Frontal cortex (tissue), 4 donors: ENCODE measurements at places on chromosomes 3 and 15.

- no peak for DNase-seq
Measured at GRCh38 chr15:29896062-29896461, 73.8 kb upstream of the TJP1 start.

GRCh38 chr3:112349557-112349956 lies 16.6 kb downstream of the CD200 start:
- no peak for DNase-seq

DNA sequence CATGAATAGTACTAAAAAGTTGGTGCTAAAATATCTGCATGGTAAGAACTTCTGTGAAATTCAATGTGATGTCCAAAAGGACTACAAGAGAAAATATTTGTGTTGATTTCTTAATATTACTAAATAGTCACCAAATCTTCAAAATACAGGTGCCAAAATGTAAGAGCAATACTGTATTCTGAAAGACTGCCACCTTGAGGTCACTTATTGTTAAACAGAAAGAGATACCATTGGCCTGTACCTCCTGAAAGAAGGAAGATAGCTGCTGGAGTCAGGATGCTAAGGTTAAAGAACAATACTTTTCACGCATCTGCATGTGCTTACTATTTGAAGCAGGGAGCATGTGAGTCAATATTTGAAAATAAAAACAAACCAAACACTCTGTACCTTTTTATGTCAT lies 72.0 kb upstream of the LSAMP start:
- DNase-seq, result no peak

GRCh38 chr3:13054341-13055285 lies 18.6 kb downstream of the IQSEC1 start:
- no peak for DNase-seq

- DNase-seq, result no peak
Measured at GRCh38 chr3:182807061-182807460, 13.8 kb downstream of the ATP11B start.

DNA sequence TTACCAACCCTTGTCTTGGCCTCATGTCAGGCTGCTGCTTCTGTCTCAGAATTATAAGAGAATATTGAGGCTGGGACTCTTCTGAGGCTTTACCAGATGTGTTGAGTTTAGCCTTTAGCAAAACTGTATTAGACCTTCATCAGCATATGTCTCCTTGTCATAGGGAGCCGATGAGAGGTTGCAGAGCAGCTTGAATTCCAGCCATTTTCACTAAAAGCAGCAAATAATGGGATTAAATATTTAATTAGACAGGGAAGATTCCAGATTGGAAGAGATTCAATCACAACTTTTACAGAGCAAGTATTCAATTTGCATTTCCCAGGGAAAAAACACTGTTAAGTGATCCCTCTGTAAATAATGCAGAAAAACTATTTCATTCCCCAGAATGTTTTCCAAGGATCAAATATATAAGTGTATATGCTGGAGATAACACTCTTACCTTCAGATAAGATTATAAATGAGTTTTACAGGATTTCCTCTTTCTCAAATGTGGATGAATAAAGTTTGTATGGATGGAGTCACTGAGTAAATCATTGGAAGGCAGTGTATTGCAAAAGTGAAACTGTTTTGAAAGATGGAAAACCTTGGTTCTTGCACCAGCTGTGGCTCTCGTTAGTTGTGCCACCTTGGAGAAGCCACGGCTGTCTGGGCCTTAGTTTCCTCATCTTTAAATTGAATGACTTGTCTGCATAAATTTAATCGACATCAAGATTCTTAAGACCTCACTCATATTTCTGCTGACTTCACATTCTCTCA lies 466.4 kb upstream of the SGO1 start:
- no peak for DNase-seq

DNA sequence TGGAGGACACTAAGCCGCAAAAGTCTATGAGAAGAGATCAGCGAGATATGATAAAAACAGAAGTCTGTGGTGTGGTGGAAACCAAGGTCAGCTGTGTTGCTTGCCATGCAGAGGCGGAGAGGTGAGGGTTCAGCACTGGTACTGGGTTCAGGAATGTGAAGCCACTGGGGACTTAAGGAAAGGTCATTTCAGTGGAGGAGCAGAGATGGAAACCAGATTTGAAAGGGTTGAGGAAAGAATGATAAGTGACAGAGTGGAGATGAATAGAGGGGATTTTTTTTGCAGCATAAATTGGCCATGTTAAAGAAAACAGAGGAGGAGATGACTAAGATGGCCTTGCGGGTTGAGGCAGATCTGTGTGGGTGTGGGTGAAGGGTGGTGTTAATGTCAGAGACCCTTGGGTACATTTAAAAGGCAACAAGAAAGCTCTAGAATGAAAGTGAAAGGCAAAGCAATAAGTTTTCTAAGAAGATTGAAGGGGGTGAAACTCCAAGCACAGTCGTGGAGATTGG lies 265.5 kb downstream of the ADAMTSL3 start:
- no peak for DNase-seq

- no peak for DNase-seq
Measured at GRCh38 chr3:44942202-44942921, 33.6 kb downstream of the ZDHHC3 start.

GRCh38 chr3:177427540-177427939 lies 230.3 kb upstream of the TBL1XR1 start:
- no peak for DNase-seq

DNA sequence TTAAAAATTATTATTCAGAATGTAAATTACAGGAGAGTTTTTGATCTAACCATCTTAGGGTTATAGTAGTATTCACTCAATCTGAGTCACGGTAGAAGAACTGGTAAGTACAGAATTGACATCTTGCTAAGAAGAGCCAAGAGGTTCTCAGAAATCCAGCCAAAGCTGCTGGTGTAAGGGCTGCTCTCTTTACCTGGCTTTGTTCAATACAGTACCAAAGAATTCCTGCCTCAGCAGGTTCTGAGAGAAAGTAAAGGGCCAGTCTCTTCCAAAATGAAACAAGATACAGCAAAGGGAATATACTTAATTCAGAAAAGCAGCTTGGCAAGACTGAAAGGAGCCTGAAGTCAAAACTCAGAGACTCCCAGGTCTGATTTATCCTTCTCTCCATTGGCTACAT lies 193.1 kb downstream of the TNIK start:
- DNase-seq, result no peak

DNA sequence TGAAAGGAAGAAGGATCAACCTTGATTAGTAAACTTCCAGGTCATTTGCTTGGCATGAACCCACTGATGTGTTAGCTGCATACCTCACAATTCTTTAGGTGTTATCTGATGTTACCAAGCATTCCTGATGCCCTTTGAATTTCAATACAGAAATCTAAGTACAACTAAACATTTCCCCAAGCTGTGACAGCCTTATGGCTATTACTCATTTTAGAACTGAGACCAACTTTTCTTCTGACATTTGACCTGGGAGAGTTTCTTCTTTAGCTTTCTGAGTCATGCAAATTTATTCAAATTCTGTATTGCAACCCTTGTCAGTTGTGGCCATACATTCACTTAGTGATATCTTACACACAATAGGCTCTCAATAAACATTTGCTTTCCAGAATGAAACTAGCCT lies 124.3 kb downstream of the TIGIT start:
- no peak for DNase-seq

- no peak for DNase-seq
Measured at GRCh38 chr3:60413551-60413950, 837.7 kb downstream of the FHIT start.

DNA sequence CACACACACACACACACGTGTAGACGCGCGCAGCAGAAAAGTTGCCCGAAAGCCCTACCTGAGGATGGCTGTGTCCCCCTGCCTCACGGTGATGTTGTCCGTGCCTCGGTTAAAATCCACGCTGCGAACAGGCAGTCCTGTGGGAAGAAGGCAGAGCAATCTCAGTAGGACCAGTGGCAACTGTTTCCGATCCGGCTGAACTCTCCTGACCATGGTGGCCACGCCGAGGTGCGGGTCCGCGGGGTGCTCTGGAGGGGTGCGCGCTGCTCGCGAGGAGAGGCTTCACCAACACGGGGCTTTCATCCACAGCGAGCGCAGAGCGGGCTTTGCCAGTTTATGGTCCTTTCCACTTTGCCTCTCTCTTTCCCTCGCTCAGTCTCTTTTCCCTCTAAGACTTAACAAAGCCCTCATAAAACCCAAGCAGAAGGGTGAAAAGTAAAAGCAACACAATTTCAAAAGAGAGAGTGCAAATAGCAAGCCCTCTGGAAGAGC lies 422 bp downstream of the LSAMP start:
- DNase-seq, result no peak

DNA sequence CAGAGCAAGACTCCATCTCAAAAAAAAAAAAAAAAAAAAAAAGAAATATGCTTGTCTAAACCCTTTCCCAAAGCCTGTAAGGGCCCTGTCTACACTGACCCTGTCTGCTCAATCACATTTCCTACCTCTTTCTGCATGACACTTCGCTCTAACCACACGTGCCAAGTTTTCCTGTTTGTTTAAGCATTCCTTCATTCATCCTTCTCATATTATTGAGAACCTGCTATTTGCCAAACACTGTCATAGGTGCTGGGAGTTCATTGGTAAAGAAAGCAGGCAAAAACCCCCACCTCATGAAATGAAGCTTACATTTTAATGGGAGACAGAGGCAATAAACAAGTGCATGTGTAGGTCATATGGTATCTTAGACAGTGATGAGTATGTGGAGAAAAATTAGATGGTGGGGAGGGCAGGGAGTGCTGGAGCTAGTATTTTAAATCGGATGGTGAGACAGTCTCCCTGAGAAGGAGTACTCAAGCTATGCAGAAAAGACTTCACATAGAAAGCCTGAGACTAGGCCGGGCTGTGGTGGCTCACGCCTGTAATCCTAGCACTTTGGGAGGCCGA lies 48.0 kb downstream of the B3GNT5 start:
- DNase-seq, result no peak

DNA sequence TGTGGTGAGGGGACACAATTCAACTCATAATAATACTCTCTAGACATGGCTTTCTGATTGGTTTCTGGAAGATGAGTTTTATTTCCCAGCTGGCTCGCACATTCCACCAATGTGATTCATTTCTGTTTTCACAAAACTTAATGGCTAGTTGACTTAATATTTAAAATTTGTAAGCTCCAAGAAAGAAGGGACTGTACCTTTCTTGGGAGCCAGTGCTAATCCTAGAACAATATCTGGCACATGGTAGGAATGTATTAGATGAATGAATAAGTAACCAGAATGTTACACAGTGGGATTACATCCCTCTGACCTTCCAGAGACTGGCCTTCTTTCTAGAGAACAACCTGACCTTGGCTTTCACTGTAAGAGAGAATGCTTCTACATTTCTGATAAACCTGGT lies 262.8 kb downstream of the RORA start:
- DNase-seq, result no peak

- no peak for DNase-seq
Measured at GRCh38 chr15:44009038-44009437, 182.2 kb downstream of the WDR76 start.

DNA sequence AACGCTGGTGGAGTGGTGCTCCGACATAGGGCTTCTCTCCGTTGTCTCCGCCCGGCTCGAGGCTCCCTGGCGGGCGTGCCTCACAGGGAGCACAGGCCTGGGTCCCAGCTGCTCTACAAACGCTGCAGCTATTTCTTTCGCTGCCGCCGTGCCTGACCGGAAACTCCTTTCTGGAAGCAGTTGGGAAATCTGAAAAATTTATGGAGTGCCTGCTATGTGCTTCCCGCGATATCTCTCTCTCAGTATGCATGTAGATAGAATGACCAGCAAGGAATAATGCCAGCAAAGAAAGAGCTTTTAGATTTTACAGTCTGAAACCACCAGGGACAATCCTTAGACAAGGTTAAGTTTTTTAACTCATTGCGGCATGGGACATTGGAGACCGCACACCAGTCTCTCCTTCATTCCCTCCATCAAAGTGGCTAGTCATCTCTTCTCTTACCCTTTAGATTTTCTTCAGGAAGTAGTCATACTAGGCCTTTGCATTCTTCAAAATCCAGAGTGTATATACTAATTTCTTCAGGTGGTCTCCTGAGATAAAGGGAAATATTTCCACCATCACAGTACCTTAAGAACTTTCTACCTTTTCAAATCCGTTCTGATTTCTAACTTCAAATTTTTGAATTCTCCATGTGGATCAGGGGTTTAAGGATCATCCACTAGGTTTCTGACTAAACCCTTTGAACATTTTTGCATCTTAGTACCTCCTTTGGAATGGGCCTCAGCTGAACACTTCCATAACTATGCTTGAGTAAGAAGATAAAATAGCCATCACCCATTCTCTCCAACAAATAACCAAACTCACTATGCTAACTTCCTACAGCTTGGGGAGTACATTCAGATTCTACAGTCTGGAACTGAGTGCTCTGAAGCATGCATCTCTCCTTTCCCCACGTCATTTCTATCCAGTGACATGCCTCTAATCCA lies 1.1 kb upstream of the NPHP3 start:
- no peak for DNase-seq

- DNase-seq, result no peak
Measured at GRCh38 chr3:127115691-127116351, 77.1 kb upstream of the PRR23E start.

DNA sequence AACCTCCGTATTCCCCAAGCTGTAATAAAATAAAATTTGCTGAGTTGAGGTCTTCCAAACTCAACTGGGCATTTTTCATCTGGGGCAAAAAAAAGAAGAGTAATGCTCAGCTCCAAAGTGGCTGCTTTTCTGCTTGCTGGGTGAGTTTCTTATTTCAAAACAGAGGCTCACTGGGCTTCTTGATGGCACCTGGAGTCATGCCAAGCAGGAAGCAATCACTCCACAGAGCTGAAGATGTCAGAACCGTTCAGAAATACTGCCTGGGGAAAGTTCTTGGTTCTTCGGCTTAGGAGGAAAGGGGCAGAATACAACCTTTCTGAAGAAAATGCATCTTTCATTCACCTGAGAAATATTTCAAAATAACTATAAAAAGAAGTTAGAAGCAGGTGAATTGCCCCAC lies 4.1 kb downstream of the CCR9 start:
- DNase-seq, result no peak

DNA sequence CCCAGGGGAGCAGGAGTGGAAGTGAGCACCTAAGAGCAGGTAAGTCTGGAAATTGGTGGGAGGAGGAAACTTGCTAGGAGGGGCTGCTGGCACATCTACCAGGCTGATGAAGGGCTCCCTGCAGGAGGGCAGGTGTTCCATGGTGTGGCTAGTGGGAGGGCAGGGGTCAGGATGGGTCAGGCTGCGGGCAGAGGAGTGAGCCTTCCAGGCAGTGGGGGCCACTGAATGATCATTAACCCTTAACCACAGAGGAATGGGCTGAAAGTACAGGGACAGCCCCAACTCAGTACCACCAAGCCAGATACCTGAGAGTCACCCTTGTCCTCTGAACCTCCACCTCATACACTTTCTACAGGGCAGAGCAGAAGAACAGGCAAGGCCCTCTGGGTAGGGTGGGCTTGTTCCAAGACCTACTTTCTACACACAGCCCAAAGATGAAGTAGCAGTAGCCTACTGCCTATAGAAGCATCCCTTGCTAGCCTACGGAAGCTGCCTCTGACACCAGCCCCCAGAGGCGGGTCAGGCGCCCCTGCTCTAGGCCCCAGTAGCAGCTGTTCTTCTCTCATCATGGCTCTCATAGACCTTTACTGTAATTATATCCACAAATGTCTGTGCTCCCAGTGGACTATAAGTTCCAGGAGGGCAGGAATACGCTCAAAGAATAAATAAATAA lies 4.6 kb downstream of the RAB6B start:
- no peak for DNase-seq

- DNase-seq, result no peak
Measured at GRCh38 chr3:11431319-11431718, 159.1 kb downstream of the ATG7 start.

GRCh38 chr15:31393444-31394091 lies 66.9 kb downstream of the KLF13 start:
- no peak for DNase-seq
